ENCODE measurements at places on chromosomes 4 and X. TPM values are rescaled to one million over a fixed set of nuclear protein-coding genes. Genes with fewer than 3 reads are reported as not detected.

GRCh38 chr4:138252551-138252950 lies 10.4 kb upstream of the SLC7A11 start:
- no peak for DNase-seq

DNA sequence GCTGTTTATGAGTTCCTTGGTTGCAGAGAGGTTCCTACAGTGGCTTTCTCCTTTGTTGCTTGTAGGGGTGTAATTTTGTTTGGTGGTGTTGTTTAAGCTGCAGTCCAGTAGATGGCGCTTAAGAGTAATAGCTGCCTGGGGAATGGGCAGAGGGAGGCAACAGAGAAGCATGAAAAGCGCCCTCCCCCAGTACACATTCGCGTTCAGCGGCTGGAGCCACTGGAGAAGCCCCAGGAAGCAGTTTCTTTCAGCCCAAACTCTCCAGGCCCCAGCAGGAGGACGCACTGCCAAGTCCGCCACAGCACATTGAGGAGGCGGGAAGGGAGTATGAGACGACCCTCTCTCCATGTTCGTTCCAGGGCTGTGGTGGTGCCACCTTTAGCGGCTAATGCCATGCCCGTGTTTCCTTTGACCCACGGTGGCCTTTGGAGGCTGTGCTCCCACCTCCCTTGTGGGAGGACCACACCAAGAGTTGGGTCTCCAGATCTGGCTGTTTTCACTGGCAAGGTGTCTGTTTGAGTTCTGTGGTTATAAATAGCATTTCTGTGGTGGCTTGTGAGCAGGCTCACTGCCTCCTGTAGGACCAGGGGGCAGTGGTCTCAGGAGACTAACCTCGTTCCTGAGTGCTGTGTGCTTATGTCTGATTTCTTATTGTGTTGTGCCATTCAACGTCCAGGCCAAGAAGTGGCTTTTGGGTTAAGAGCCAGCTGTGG lies 252.3 kb downstream of the ARHGAP10 start:
- DNase-seq = no peak

DNA sequence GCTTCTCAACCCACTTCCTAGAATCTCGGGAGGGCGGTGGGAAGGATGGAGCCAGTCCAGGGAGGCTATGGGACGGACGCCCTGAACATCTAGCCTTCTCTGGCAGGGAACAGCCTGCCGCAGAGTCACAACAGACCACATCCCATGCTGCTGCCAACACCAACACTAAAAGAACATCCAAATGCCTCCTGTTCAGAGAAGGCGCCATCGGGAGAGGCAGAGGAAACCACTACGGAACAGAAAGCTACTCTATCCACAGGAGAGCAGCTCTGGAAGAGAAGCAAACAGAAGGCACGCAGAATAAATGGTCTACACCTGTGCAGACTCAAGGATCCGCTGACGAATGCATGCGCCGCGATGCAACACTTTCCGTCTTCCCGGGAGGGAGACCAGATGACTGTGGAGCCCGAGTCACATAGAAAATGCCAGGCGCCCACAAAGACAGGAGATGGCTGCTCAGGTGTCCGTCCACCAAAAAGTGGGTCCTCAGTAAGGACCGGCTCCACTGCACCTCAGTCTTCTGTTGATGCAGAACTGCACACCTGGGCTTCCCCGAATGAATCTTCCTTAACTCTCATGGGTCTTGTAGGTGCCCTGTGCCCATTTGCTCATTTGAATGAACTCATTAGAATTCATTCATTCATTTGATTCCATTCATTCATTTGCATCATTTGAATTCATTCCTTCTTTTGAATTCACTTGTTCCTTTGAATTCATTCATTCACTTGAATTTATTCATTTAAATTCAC lies 217.5 kb downstream of the DHRSX start:
- no peak for DNase-seq

- DNase-seq = no peak
These were observed 55.1 kb downstream of the RAB40A start for GRCh38 chrX:103464072-103464773.

DNA sequence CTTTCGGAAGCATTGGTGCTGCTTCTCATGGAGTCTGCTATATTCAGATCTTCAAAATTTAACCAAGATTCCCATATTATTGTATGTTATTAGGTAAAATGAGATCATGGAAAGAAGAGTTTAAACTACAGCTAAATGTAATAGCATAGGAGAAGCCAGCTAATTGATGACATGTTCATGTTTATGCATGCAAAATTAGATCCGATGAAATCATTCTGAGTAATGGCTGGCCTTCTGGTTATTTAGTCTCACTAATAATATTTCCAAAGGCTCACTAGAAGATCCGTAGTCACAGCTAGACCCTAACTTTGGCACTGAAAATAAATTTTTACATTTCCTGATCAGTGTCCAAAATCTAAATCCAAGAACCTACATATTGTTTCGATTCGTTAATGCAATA lies 19.8 kb upstream of the PHKA2 start:
- DNase-seq = no peak

DNA sequence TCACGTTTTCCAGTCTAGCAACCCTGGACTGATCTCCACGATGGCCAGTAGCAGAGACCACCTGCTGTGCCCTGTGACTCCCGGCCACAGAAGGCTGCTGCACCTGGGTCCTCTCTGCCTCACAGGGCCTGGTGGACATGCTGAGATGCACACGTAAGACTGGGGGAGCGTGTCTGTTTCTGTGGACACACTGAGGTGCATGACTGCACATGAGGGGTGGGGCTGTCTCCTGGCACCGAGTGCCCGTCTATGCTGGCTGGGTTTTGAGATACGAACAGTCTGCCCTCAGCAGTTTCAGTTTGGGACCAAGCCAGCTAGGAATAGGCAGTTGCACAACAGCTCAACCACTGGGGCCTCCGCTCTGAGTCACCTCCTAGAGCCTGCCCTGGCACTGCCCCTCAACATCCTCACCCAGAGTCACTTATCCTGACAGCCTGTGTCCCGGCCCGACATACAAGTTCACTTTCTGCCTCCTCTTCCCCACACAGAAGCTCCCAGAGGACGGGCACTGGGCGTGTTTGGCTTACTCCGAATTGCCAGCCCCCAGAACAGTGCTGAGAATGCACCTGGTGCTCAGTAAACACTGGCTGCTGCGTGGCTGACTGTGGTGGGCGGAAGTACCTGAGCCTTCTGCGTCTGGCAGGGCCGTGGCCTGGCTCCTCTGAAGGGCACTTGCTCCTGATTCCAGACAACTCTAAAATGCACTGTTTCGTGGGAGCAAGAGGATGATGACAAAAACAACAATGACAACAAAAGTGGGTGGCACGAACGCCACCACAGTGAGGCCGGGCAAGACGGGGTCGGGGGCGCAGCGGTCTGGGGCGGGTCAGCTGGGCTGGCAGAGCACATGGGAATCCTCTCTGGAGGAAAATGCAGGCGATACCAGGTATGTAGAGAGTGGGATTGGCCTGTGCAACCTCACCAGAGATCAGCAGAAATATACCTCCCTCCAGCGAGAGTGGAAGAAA lies 30.9 kb downstream of the RNF212 start:
- DNase-seq = no peak

The MAP7D2 gene
- 0.17 TPM for total RNA-seq

All from natural killer cell treated with Interleukin-12 subunit alpha and Interleukin-12 subunit beta and Interleukin-15 and Interleukin-18, amount 100 ng/mL, for 72 hours (primary cell).